Choroid plexus epithelial cell (primary cell): ENCODE measurements at places on chromosomes 2 and 18.

DNA sequence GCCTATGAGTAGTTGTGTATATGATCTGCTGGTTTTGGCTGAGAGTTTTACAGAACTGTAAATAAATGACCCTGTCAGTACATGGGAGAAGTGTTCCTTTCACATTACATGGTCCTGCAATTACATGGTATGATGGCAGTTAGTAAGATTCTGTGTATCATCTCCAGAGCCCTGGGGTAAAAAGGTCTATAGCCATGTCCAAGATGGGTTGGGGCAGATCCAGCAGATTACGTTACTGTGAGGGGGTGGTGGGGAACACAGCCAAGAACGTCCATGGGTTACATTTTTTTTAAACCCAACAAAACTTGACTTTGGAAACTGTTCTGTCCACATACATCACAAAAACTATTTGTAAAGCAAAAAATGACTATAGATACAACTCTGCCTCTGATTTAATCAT is 64.2 kb upstream of the LMAN1 start:
- peak; percentile 8 for DNase-seq

DNA sequence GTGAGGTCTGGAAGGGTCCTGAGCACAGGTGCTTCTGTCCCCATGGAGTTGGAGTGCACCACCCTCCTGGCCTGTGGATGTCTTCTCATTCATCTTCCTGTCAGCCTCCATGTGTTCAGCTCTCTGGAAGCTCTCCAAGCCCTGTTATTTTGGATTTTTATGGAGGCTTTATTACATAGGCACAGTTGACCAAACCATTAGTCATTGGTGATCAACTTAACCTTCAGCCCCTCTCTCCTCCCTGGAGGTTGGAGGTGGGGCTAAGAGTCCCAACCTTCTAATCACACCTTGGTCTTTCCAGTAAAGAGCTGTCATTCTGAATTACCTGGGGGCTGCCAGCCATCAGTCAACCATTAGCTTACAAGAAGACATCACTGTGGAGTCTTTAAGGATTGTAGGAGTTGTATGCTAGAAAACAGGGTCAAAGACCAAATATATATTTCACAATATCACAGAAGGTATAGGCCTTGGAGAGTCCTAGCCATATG is 7.5 kb upstream of the MCFD2 start:
- peak; percentile 31 for DNase-seq

DNA sequence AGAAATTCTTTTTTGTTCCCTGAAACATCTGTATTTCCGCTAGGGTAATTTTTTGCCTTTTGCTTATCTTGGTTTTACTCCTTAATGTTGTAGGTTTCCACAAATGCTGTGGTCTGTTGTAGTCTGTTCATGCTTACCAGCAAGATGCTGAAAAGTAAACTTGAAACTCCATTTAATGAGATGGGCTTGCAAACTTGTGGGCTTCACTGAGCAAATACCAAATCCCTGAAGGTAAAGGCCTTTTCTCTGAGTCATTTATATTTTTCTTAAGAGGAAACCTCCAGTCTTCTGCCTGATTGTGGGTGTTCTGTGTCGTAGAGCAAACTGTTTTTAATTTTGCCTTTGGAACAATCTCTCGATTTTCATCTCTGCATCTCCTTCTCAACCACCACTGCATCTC is 9.3 kb downstream of the SP140 start:
- DNase-seq, result peak; percentile 39

DNA sequence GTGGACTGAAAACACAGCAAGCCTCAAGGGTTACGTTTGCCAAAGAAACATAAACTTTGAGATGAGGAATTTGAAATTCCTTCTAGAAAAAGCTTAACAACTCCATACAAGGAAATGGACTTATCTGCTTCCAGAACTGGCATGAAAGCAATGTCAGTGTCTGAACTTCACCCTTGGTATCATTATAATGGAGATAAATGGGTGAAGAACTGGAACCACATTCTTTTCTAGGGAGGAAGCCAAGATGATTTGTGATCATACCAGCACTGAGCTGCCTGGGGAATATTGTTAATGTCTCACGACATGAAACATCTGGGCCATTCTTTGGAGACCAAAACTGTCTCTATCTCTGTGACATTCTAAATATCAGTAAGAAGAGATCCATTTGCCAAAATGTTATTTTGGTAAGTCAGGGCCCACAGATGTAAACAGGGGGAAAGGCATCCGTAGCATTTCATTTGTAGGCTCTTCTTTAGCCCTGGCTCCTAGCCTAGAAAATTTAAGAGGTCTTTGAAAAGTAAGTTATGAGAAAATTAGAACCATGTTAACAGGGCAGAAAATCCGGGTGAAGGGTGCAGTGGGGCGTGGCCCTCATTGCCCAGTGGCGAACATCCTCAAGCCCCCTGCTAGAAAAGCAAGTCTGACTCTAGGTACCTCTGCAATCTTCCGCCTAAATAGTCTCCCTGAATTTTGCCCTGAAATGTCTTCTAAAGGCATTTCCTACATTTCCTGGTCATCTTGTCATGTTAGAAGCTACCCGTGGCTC is 295.3 kb upstream of the EPAS1 start:
- peak; percentile 30 for DNase-seq

GRCh38 chr18:37564711-37565100 is 892 bp downstream of the CELF4 start:
- DNase-seq, result peak; percentile 45

GRCh38 chr2:161166538-161167409 is 6.5 kb downstream of the TANK start:
- DNase-seq, result peak; percentile 63

GRCh38 chr2:219426534-219427136 is 8.0 kb upstream of the SPEG start:
- DNase-seq, result no peak

GRCh38 chr2:101546376-101547058 is 71.6 kb upstream of the RFX8 start:
- peak; percentile 52 for DNase-seq

- DNase-seq, result no peak
Observed at GRCh38 chr2:66279024-66279423, 155.9 kb upstream of the MEIS1 start.

DNA sequence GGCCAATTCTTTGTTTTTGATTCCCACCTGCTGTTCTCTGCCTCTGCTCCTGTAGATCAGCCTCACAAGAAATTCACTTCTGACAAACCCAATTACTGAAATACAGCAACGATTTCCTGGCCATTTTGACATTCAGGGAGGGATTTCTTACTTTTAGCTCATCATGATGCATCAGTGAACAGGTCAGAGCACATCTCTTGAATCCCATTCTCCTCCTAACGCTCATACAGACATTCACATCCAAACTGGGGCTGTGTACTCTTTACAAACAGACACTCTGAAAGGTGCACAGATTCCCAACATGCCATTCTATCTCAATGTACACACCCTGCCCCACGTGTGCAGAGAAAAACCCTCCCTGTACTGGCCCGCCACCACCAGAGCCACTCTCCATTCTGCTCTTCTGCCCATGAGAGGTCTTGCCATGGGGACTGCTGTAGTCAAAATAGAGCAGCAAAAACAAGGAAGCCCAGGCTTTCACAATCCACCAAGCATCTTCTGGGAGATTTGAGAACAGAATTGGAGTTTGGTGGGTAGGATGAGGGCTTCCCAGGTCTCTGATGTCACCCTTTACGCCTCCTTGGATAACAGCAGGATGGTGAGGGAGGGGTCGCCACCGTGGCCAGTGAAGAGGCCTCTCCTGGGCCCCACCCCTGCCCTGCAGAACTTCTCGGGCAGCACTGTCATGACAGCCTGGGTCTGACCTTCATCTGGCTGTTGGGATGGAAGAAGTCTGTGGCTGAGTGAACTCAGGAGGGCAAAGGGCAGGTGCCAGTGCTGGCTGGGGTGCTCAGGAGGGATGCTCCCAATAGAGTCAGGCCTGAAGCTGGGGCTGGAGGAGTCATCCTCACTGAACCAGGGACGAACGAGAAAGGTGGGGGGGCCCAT is 41.9 kb upstream of the ZFP36L2 start:
- no peak for DNase-seq

GRCh38 chr18:11398625-11399024 is 210.8 kb upstream of the SLC35G4 start:
- peak; percentile 44 for DNase-seq

DNA sequence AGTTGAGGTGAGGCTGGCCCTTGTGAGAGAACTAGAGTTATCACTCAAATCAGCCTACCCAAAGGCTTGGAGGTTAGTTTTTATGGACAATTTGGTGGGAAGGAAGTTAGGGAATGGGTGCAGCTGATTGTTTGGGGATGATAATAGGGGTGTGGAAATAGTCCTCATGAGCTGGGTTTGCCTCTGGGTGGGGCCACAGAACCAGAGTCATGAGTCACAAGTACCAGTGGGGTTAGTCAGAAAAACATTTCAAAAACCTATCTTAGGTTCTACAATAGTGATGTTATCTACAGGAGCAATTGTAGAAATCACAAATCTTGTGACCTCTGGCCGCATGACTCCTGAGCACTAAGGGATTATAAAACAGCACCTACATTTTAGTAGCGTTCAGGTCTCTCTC is 630.1 kb upstream of the PIK3C3 start:
- DNase-seq, result peak; percentile 11
